IPS DF 6.9 (cell line): ENCODE measurements at places on chromosomes 7 and 10.

GRCh38 chr7:66452165-66452564 is 176.5 kb upstream of the KCTD7 start:
- no peak overlapping the region for H3K27ac ChIP-seq
- H3K4me1 ChIP-seq, result no peaks in the 10 kb centered on the region
- H3K4me3 ChIP-seq, result no peak overlapping the region
- H3K27me3 ChIP-seq, result no peaks in the 10 kb centered on the region
- no peaks in the 10 kb centered on the region for H3K36me3 ChIP-seq
- no peak for DNase-seq

GRCh38 chr7:65302883-65303282 is 70.8 kb upstream of the ZNF92 start:
- no peak overlapping the region for H3K4me3 ChIP-seq
- H3K27me3 ChIP-seq, result no peaks in the 10 kb centered on the region
- no peaks in the 10 kb centered on the region for H3K4me1 ChIP-seq
- no peak for DNase-seq
- H3K27ac ChIP-seq, result no peak overlapping the region

- no peak overlapping the region for H3K4me3 ChIP-seq
- H3K36me3 ChIP-seq, result no peaks in the 10 kb centered on the region
- no peaks in the 10 kb centered on the region for H3K4me1 ChIP-seq
Measured at GRCh38 chr10:111706331-111706730, 477.2 kb downstream of the GPAM start.

DNA sequence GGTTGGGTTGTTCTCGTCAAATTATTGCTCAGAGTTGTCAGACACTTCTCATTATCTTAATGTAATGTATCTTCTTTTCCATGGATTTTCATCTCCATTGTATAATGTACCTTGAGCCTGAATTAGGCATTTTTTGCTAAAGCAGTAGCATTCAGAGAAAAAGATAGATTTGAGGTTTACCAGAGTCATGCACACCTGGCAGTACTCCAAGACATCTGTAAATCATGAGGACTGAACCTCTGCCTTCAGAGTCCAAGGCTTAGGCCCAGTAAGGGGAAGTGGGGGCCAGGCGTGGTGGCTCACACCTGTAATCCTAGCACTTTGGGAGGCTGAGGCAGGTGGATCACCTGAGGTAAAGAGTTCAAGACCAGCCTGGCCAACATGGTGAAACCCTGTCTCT is 624.3 kb upstream of the MBL2 start:
- no peaks in the 10 kb centered on the region for H3K27me3 ChIP-seq
- DNase-seq, result no peak
- H3K36me3 ChIP-seq, result no peaks in the 10 kb centered on the region
- H3K4me1 ChIP-seq, result no peaks in the 10 kb centered on the region
- no peak overlapping the region for H3K4me3 ChIP-seq

GRCh38 chr7:77843194-77843593 is 44.6 kb downstream of the PHTF2 start:
- DNase-seq, result no peak
- no peaks in the 10 kb centered on the region for H3K27me3 ChIP-seq
- H3K36me3 ChIP-seq, result no peaks in the 10 kb centered on the region
- no peaks in the 10 kb centered on the region for H3K4me1 ChIP-seq

GRCh38 chr10:30736685-30737232 is 107.2 kb upstream of the LYZL2 start:
- no peaks in the 10 kb centered on the region for H3K36me3 ChIP-seq
- no peak overlapping the region for H3K27ac ChIP-seq
- no peak overlapping the region for H3K4me3 ChIP-seq
- no peak for DNase-seq
- H3K4me1 ChIP-seq, result no peaks in the 10 kb centered on the region

DNA sequence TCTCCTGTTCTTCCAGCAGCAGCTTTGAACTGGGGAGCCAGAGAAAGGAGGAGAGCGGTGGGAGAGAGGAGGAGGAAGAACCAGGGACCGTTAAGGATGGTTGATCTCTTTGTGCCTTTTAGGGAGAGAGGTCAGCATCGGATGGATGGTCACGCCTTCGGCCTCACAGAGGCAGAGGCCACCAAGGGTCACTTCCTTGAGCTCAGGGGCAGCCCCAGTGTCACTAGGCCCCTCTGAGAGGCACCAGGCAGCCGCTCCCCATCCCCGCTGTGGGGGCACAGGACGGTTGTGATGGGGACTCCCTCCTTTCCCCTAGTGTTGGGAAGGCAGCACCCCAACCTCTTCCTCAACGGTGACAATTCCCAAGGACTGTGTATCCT is 121.4 kb downstream of the DNAJB6 start:
- no peaks in the 10 kb centered on the region for H3K27me3 ChIP-seq
- no peak for DNase-seq
- no peaks in the 10 kb centered on the region for H3K4me1 ChIP-seq
- H3K4me3 ChIP-seq, result no peak overlapping the region
- H3K27ac ChIP-seq, result no peak overlapping the region

GRCh38 chr7:33874943-33875342 is 30.4 kb upstream of the BMPER start:
- H3K4me1 ChIP-seq, result no peaks in the 10 kb centered on the region
- no peak overlapping the region for H3K4me3 ChIP-seq
- no peaks in the 10 kb centered on the region for H3K27me3 ChIP-seq
- no peaks in the 10 kb centered on the region for H3K36me3 ChIP-seq
- no peak for DNase-seq
- no peak overlapping the region for H3K27ac ChIP-seq

- H3K4me1 ChIP-seq, result no peaks in the 10 kb centered on the region
- H3K27ac ChIP-seq, result no peak overlapping the region
- no peaks in the 10 kb centered on the region for H3K36me3 ChIP-seq
- no peak overlapping the region for H3K4me3 ChIP-seq
Measured at GRCh38 chr7:80521809-80522208, 9.9 kb upstream of the GNAT3 start.

DNA sequence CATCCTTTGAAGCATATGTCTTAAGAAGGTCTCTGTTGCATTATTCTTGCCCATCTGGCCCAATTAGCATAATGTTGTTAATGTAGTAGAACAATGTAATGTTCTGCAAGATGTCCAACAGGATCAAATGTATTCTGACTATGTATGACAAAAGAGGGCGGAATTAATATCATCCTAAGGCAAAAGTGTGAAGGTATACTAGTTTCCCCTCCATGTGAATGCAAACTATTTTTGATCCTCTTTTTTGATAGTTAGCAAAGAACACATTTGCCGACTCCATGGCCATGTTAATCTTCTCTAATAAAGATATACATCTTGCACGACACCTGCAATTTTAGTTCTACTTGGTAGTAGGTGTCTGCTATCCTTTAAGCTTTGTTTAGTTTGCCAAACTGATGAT is 157.6 kb downstream of the ATRNL1 start:
- no peak overlapping the region for H3K27ac ChIP-seq
- no peaks in the 10 kb centered on the region for H3K36me3 ChIP-seq
- no peaks in the 10 kb centered on the region for H3K27me3 ChIP-seq
- DNase-seq, result no peak
- no peaks in the 10 kb centered on the region for H3K4me1 ChIP-seq

GRCh38 chr10:118210276-118210675 is 131.8 kb downstream of the FAM204A start:
- no peak for DNase-seq
- no peak overlapping the region for H3K27ac ChIP-seq
- no peaks in the 10 kb centered on the region for H3K27me3 ChIP-seq
- H3K4me1 ChIP-seq, result peaks cover 2% of the 10 kb centered on the region; the same call in 1 of the 2 replicates
- H3K4me3 ChIP-seq, result no peak overlapping the region
- H3K36me3 ChIP-seq, result no peaks in the 10 kb centered on the region

DNA sequence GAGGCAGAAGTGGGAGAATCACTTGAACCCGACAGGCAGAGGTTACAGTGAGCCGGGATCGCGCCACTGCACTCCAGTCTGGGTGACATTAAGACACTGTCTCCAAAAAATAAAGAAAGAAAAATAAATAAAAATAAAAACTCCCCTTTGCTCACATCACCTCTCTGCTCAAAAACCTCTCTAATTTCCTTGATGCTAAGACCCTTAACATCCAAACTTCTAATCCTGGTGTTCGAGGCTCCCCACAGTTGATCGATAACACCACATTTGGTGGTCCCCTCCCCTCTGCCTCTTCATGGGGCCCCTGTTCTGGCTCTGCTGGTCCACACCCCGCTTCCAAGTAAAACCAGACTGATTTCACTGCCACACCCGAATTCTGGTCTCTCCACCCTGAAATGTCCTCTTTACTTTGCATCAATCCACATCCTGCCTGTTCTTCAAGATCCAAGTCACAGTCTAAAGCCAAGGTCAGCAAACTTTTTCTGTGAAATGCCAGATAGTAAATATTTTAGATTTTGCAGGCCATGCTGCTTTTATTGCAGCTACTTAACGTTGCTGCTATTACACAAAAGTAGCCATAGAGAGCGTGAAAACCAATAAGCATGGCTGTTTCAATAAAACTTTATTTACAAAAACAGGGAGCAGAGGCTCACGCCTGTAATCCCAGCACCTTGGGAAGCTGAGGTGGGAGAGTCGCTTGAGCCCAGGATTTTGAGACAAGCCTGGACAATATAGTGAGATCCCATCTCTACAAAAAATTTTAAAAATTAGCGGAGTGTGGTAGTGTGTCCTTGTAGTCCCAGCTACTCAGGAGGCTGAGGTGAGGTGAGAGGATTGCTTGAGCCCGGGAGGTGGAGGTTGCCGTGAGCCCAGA is 11.8 kb downstream of the MOSPD3 start:
- no peak overlapping the region for H3K4me3 ChIP-seq
- peaks cover 2% of the 10 kb centered on the region for H3K4me1 ChIP-seq
- H3K36me3 ChIP-seq, result no peaks in the 10 kb centered on the region
- no peaks in the 10 kb centered on the region; the same call in 1 of the 2 replicates for H3K27me3 ChIP-seq

DNA sequence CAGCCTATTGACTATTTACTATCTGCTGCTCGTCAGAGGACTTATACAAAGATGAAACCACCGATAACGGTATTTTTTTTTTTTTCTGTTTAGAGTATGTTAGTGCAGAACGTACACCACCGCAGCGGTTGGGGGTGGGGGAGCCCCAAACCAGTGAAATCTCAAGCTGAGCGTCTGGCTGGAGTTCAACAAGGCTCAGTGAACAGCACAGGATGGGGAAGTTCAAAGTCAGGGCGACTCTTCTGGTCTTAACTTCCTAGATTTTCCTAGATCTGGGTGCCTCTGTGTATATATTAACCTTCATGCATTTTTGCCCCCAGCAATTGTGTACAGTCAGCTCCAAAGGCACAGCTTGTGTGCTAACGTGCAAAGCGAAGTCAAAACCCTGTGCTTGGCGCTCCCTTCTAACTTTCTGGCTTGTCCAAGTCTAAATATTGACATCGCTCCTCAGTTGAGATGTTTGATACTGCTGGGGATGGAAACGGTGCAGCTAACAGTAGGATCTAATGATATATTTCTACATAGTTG is 1.1 kb downstream of the RHOBTB1 start:
- peak overlapping the region; percentile 73; the same call in 1 of the 2 replicates for H3K4me3 ChIP-seq
- H3K4me1 ChIP-seq, result peaks cover 5% of the 10 kb centered on the region; the same call in 1 of the 2 replicates
- no peaks in the 10 kb centered on the region for H3K36me3 ChIP-seq
- DNase-seq, result no peak
- H3K27me3 ChIP-seq, result peaks cover 4% of the 10 kb centered on the region; the same call in 1 of the 2 replicates
- no peak overlapping the region for H3K27ac ChIP-seq

DNA sequence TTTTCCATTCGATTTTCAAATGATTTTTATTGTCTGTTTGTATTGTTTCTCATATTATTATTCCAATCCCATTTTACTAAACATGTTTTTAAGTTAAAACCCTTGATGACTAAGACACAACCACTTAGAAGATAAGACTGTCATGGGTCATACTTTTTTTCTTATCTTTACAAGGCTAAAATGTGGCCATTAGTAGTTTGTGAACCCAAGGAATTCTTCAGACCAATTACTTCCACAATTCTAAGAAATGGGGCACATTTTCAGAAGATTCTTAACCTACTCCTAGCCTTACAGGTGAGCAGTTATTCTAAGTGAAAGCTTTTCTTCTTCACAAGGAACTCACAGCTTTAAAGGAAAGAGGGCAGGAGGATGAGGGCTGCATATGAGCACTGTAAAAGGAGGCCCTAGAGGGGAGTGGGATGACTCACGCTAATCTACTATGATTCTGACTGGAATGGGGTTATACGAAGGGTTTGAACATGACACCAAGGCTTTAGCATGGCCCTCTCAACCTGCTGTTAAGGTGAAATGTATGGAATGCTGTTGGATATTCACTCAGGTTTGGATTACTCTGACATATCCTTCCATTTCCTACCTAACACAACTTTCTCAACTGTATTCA is 81.0 kb downstream of the SORCS1 start:
- H3K27ac ChIP-seq, result no peak overlapping the region
- DNase-seq, result no peak
- H3K4me3 ChIP-seq, result no peak overlapping the region
- no peaks in the 10 kb centered on the region for H3K4me1 ChIP-seq
- H3K36me3 ChIP-seq, result no peaks in the 10 kb centered on the region
- no peaks in the 10 kb centered on the region for H3K27me3 ChIP-seq

DNA sequence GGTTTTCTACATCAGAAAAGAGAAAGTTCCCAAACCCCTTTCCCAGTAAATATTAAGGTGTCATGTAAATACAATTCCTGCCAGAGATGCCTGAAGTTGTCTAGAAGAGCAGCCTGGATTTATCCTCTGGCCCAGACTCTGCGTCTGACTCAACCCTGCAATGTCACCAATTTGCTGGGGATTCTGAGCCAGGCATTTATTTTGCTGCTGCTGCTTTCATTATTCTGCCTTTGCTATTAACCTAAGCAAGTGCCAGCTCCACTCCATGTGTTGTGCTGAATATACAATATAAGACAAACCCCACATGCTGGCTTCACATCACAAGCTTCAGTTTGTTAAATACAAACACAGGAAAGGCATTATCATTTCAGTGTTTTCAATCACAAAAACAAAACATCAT is 59.1 kb downstream of the ELAPOR2 start:
- H3K4me1 ChIP-seq, result peaks cover 1% of the 10 kb centered on the region; the same call in 1 of the 2 replicates
- no peak overlapping the region for H3K4me3 ChIP-seq
- no peaks in the 10 kb centered on the region for H3K36me3 ChIP-seq
- no peaks in the 10 kb centered on the region for H3K27me3 ChIP-seq

DNA sequence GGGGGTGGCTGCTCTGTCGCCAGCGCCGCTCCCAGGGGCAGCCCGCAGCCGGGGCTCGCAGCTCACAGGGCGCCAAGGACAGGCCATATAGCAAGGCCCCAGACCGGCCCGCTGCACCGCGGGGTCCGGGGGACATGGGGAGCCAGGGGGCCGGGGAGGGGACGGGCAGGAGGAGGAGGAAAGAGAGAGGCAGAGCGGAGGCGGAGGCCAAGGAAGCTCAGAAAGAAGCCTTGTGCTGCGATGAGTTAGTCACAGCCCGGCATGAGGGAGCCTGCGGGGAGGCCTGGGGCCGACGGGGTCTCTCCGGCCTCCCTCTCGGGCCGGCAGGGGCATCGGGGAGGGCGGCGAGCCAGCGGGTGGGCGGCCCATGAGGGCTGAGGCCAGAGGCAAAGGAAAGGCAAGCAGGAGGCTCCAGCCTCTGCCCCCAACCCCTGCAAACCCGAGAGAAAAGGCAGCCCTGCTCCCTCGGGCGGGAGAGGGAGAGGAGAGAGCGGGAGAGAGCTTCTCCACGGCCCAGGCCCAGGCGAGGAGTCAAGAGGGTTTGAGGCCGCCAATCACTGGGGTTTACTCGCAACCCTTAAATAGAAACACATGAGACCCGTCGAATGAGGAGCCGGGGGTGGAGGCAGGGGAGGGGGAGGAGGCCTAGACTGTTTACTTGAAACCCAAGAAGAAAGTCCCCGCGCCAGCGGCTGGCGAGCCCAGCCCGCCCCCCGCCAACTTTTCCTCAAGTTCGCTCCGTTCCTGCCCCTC is 167.9 kb downstream of the NEURL1 start:
- DNase-seq, result no peak
- no peak overlapping the region for H3K27ac ChIP-seq
- H3K27me3 ChIP-seq, result no peaks in the 10 kb centered on the region
- H3K4me3 ChIP-seq, result no peak overlapping the region; the same call in 1 of the 2 replicates
